B cell (primary cell): ENCODE measurements at places on chromosomes 2 and 18. TPM values are rescaled to one million over a fixed set of nuclear protein-coding genes. Genes with fewer than 3 reads are reported as not detected.

GRCh38 chr2:88842656-88843460 lies 151.4 kb downstream of the RPIA start:
- DNase-seq = no peak

Gene SCTR
- total RNA-seq = not detected in 2 replicates

Gene CTAGE1
- total RNA-seq = not detected in 2 replicates

Gene IL36G
- not detected in 2 replicates for total RNA-seq

- no peak for DNase-seq
Observed at GRCh38 chr18:62437235-62438017, 85.4 kb upstream of the ZCCHC2 start.

DNA sequence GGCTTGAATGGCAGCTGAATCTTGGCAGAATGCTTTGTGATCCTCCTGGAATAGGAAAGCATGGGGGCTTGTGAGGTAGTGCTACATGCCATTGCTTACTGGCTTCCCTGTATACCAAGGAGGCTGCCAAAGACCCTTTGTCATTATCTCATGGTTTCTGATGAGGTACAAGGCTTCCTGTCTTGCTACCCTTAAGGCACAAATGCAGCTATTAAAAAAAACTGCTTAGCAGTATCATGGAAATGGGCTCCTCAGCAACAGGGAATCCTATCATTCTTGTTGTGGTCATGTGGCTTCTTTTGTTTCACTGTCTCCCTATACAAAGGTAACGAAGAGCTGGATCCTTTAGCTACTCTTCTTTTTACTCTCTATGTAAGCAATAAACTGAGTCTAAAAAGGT lies 6.6 kb upstream of the KANSL1L start:
- no peak for DNase-seq

DNA sequence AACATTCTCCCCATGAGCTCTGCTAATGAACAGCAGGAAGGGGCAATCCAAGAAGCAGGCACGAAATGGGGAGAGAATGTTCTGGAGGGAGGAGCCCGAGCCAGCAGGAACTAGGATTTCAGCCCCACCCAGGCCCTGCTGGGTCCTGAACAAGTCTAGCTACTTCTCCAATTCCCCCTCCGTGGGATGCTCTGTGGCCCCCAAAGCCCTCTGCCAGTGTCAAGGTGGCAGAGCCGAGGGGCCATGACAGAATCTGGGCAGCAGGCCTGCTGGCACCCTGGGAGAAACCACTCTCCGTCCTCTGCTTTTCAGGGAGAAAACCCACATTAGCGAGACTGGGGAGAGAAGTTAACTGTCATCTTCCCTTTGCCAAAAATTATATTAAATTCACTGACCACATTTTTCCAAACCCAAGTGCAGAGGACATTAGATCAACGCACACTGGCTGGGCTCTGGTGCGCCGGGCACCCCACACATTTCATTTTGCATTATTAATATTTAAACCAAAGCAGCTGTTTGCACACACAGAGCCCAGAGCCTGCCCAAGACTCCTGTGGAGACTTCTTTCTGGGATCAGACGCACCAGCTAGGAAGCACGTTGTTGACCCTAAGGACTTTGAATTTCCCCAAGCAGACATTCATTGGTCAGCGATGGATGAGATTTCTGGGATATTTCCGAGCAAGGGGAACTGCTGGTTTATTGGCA lies 80.2 kb upstream of the PKDCC start:
- DNase-seq = no peak
